ENCODE measurements at places on chromosomes 11 and 22.
A peak's percentile ranks its signal among the peaks of the same experiment; 100 is the strongest.

- no peak for DNase-seq
Observed at GRCh38 chr11:35740061-35740799, 77.7 kb downstream of the TRIM44 start.

GRCh38 chr11:8408151-8408941 lies 144.7 kb upstream of the LMO1 start:
- DNase-seq: no peak

GRCh38 chr22:27975381-27976013 lies 56.4 kb upstream of the PITPNB start:
- DNase-seq: no peak

- no peak for DNase-seq
Observed at GRCh38 chr11:126011265-126011664, 51.4 kb downstream of the CDON start.

DNA sequence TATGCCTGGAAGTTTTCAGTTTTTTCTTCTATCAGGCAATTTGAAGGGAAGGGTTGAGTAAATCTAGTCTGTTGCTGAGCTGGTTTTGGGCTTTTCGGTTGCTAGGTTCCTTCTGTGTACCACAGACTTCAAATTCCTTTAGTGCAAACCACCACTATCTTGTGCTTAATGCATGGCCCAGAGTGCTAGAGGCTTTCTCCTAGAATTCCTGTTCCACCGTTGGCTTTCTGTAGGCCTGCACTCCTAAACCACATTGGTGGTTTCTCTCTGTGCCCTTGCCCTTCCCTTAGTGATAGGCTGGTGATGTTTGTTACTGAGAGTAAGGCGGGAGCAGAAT lies 47.1 kb upstream of the CTSC start:
- DNase-seq: no peak

- no peak for DNase-seq
Observed at GRCh38 chr11:63277345-63277943, 34.0 kb upstream of the SLC22A25 start.

- DNase-seq: no peak
Observed at GRCh38 chr11:81673001-81673400, 1060.7 kb downstream of the FAM181B start.

DNA sequence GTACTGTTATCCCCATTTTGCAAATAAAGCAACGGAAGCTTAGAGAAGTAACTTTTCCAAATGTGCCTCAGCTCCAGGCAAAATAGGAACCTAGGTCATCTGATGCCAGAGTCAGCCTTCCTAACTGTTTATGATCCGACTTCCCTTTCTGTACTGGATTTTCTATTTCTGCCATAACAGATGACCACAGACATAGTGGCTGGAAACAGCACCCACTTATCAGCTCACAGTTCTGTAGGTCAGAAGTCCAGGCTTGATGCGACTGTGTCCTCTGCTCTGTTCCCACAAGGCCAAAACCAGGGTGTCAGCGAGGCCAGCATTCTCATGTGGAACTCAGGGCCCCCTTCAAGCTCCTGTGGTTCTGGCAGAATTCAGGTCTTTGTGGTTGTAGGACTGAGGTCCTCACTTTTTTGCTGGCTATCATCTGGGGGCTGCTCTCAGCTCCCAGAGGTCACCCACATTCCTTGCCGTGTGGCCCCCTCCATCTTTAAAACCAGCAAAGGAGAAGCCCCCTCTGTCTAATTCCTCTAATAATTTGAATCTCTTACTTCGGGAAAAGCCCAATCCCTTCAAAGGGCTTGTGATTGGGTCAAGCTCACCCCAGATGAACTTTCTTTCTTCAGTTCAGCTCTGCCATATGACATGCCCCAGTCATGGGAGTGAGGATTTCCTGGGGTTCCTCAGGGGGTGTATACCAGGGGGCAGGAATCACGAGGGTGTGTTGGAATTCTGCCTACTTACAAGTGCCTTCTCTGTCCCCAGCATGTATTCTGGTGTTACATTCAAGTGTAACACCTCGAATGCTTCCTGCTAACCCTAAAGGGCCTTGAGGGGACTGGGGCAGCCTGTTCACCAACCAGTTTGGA lies 15.3 kb downstream of the KCNJ5 start:
- DNase-seq: no peak

GRCh38 chr11:117427356-117427874 lies 99.8 kb downstream of the CEP164 start:
- no peak for DNase-seq

- no peak for DNase-seq
Observed at GRCh38 chr22:39353346-39353745, 3.6 kb downstream of the SYNGR1 start.

DNA sequence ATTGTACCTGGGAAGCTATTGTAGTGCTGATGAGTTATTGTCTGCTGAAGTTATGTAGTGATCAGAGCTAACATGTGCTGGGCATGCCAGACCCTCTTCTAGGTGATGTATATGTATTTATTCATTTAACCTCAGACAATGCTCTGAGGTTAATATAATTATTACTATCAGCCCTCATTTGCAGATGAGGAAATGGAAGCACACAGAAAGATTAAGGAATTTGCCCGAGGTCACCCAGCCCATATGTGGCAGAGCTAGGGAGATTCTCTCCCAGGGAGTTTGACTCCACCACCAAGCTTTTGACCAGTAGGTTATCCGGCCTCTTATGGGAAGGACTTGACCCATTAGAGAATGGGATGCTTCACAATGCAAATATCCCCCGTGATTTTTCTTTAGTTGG lies 114.2 kb upstream of the NAV2 start:
- no peak for DNase-seq

DNA sequence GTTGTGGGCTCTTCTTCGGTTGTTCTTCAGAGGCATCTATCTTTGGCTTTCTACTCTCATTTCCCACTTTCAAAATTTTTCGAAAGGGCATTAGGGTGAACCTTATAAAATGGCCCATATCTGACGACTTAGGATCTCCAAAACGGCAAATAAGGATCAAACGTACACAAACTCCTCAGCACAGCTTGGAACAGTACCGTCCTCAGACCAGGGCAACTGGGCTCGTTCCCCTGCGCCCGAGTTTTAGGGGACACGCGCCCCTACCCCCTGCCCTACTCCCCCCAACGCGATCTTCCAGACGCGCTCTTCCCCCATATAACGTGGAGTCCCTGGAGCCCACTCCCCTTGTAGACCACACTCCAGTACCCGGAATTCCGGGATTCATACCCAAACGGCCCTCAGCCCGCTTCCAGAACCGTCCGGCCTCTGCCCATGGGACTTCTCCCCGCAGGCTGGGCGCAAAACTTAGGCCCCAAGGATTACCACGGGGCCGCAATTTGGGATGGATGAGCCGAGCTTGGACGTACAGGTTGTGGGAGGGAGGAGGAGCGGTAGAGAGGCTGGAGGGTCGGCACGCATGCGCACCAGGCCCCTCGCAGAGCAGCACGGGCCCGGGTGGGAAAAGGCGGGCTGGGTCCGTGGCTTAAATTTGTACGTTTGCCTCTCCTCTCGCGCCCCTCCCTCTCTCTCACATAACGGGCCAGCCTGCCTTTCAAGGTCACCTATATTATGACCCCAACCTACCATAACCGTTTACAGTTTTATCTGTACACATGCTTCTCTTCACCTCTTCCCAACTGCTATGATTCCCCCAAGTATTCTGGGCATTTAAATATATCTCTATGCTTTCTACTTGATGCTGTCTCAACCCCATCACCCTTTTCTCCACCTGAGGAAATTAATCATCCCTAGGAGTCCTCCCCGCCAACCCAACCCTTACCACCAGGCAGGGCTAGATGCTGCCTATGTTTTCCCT lies 3.4 kb downstream of the CCDC89 start:
- DNase-seq: peak; percentile 36

Data from stimulated activated CD8-positive, alpha-beta memory T cell treated with anti-CD3 and anti-CD28 coated beads, Interleukin-4, amount 100 ng/mL, for 1 hour (primary cell).